Activated naive CD4-positive, alpha-beta T cell treated with anti-CD3 and anti-CD28 coated beads, Interleukin-2, amount 50 U/mL, for 16 hours (primary cell): ENCODE measurements at places on chromosomes 6 and 20.

GRCh38 chr6:134267917-134268361 lies 50.0 kb downstream of the SGK1 start:
- DNase-seq: no peak

DNA sequence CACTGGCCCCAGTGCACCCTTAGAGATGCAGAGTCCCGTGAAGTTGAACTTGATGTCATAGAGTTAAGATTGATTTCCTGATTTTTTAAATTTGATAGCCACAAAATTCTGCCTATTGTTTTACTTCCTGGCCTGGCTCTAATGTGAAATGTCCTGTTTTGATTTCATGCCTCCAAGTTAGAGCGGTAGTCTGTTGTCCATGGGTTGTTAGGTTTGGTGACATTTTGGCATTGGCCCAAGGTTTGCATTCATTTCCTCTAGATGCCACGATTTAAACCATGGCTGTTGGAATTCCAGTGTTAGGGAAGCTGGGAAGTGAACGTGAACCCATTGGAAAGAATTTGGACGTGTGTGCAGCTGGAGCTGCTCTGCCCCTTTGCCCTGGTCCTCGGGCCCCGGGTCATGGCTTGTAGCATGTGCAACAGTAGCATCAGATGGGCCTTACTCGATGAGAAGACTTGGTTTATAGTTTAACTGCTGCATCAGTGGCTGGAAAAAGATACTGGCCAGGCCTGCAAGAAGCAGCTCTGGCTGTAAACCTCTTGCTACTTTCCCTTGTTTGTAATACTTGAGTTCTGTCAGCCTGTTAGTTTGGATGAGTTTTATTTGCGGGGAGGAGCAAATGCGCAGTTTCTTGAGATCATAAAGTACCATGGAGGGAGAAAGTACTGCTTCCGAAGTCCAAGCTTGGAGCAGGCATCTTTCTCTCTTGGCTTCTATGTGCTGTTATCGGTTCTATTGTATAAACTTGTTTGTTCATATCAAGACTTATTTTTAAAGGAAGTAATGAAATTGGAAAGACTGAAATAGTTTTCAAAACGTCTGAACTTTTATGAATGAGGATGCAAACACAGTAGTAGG lies 121.4 kb upstream of the CLDN20 start:
- DNase-seq: no peak

DNA sequence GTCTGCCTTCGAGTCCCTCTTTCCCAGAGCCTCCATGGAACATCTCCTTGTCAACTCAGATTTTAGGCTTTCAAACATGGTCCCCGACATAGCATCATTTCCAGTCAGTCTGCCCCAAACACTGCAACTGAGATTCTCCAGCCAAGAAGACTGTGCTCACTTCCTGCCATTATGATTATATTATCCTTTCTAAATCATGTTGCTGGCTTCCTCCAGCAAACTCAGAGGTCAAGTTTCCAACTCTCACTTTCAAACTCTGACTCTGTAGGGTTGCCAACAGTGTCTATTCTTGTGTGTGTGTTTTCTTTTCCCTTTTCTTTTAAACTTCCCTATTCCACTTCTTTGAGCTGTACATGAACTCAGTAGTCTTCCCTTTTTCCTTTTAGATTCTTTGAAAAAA lies 61.2 kb upstream of the TRAF3IP2 start:
- no peak for DNase-seq

GRCh38 chr6:68502946-68503345 lies 132.1 kb upstream of the ADGRB3 start:
- no peak for DNase-seq

GRCh38 chr6:111992851-111993250 lies 61.1 kb upstream of the CCN6 start:
- DNase-seq: peak; percentile 48

DNA sequence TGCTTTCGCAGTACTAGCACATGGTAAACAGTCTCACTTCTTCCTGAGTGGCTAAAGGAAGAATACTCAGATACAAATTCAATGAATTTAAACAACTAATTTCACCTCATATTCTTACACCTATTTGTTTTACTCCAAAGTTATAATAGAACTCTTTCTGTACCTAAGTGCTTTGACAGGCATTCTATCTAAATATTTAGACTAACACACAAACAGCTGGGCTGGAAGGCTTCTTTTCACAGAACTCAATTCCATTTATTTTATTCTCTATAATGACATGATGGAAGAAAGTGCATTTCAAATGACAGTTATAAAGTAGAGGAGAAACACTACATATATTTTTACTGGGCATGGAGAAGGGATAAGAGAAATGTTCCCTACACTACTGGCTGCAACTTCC lies 384.9 kb upstream of the SPTLC3 start:
- no peak for DNase-seq

DNA sequence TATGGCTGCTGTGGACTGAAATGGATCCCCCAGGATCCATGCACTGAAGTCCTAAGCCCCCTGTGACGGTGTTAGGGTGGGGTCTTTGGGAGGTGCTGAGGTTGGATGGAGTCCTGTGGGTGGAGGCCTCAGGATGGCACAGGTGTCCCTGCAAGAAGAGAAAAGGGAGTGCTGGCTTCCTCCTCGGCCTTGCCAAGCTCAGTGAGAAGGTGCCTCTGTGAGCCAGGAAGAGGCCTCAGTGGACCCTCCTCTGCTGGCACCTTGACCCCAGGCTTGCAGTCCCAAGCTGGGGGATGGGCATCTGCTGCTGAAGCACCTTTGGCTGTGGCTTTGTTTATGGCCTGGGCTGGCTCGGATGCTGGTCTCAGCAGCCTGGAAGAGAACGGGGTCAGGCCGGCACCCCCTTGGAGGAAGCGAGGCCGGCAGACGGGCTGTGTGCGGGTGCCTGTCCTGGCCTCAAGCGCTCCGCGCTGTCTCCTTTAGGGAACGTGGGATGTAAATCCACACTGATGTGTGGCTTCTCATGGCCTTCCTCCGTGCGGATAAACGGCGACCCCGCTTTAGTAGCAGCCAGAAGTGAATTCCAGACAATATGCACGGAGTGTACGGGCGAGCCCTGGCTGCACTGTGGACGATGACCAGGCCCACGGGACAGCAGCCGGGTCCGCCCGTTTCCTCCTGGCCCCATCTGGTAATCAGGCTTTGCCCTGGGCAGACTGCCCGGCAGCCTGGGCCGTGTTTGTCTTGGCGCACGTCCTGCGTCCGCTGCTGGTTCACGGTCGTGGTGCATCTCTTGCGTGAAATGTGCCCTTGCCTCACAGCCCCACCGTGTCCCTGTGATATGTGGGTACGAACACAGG lies 182.6 kb downstream of the ERMARD start:
- no peak for DNase-seq

DNA sequence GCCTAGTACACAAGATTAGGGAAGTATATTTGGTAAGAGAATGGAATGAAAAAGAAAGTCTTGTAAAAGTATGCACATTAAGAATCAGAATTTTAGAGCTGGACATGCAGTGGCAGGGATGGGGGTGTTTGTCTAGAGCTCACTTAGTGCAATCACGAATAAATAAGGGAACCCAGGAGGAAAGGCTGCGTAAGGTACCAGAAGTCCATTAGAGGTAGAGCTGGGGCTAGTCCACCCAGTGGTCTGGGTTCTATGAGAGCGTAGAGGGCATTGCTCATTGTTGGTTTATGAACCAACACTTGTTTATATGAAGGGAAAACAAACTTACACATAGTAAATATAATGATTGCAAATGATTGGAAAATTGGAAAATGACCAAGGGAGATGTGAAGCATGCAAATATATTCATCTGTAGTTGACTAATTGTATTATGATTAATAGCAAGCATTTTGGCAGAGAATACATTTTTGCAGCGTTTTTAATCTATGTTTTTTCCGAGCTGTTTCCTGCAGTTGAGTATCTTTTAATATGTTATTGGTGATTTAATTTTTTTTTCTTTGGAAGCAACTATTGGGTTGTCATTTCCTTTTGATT lies 3.2 kb downstream of the CDC40 start:
- DNase-seq: no peak

GRCh38 chr20:38179846-38180245 lies 14.8 kb upstream of the TGM2 start:
- no peak for DNase-seq

- DNase-seq: no peak
Measured at GRCh38 chr20:25461281-25461650, 53.8 kb downstream of the GINS1 start.

GRCh38 chr20:7908905-7909304 lies 31.4 kb downstream of the HAO1 start:
- DNase-seq: no peak

DNA sequence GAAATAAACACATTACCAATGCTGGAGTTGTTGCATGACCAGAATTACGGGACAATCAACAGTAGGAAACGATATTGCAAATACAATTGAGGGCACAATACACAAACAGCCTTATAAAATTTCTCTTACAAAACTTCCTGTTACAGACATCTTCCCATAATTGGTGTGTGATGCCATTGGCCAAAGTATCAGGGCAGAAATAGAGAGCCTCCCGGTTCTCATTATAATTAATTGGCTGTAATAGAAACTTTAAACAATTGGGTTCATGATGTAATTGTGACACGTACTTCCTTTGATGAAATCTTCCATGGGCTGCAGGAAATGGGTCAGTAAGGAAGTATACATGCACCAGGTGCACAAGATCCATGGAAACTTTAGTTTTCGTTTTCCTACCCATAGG lies 40.3 kb upstream of the RALGAPA2 start:
- no peak for DNase-seq

GRCh38 chr20:21387528-21387927 lies 9.8 kb downstream of the NKX2-4 start:
- DNase-seq: no peak
